Dermis blood vessel endothelial cell (primary cell): ENCODE measurements at places on chromosomes 13 and 19. TPM values are rescaled to one million over a fixed set of nuclear protein-coding genes. Genes with fewer than 3 reads are reported as not detected.

DNA sequence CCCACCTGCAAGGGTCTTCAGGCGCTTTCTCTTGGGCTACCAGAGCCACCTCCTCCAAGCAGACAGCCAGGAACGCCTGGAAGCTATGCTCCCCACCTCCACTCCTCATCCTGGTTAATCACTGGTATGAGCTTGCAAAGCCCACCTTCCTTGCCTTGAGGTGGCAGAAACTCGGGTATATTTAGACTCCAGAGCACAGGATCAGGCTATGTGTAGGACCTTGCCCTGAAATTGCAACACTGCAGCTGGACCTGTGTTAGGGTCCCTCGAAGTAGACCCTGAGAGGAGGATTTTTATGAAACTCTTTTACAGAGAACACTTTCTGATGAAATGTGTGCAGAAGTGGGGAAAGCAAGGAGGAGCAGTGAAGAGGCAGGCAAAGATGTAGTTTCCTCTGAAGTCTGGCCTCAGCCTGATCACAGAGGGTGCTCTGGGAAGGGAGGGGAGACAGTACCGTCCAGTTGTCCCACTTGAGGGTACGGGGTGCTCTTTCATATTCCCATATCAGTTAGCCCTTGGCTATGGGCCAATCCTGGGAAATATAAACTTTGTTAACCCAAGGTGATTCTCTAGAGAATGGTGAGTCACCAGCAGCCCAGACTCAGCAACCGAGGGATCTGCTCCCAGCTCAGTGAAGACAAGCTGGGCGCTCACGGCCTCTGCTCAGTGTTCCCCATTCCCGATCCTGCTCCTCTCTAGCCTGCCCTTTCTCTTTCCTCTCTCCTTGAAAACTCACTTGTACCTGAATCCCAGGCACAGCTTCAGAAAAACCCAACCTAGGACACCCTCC, 157.9 kb downstream of the UQCRFS1 start:
- no peak for DNase-seq

GRCh38 chr13:110812121-110812868, 98.8 kb downstream of the ING1 start:
- DNase-seq, result peak; percentile 43

- DNase-seq, result no peak
These were observed 1519.2 kb downstream of the EFNB2 start for GRCh38 chr13:105016266-105016665.

Gene S1PR5
- total RNA-seq, result under 0.01 TPM in 1 of 2 replicates, not detected in the other
